ENCODE measurements at places on chromosomes 1 and 21.

- DNase-seq, result no peak
Observed at GRCh38 chr1:67664048-67664447, 21.0 kb upstream of the GADD45A start.

- DNase-seq, result no peak
Observed at GRCh38 chr21:15430577-15430976, 299.2 kb upstream of the USP25 start.

GRCh38 chr1:26378088-26378878 is 5.7 kb upstream of the ZNF683 start:
- no peak for DNase-seq

DNA sequence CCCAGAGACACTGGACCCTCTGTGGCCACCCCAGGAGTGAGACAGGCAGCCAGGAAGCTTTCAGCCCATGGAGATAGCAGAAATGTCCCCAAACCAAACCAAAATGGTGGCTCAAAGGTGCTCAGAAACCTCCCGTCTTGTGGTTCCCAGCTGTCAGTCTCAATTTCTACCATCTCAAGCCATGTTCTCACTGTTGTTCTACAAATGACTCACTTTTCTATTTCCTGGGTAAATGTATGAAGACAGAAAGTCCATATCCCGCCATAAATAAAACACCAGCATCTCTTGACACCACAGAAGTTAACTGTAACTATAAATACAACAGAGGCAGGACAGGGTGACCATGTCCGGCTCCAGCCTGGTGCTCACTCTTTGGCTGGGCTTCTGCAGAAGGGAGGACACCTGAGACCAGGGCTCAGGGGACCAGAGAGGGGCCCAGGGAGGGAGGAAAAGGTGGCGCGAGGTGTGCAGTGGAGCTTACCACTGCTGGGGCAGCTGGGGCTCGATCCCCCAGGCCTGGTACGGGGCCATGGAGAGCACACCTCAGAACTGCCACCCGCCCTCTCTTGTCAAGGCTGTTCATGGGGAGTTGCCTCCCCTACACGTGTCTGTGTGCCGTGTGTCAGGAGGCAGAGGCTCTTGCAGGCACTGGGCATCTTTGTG is 43.6 kb downstream of the EPHB2 start:
- DNase-seq, result no peak

DNA sequence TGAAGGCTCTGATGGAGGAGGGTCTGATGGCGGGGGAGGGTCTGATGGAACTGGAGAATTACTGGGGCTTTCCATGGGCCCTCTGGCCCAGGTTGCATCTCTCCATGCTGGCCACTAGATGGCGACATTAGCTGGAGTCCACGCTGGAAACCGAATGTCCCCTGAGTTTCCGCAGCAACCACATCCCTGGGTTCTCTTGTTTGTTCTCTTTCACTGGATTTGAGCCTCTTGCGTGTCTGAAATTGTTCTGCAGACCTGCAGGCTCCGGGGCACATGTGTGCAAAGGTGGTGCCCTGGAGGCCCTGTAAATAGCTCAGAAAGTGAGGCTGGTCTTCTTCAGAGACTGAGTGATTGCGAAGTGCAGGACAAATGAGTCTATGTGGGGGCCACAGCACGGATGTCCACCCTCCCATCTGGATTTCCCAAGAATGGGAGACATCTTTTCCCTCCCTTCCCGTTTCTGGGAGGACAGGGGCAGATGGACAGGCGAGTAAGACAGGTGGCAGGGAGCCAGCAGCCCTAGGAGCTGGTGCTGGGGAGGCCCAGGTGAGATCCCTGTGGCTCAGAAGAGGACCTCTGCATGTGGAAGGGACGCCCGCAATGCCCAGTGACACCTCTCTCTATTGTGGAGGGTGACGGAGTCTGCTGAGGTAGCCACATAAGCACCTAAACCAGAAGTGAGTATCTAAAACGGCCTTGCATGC is 73.2 kb upstream of the ABCG1 start:
- DNase-seq, result peak; percentile 45

DNA sequence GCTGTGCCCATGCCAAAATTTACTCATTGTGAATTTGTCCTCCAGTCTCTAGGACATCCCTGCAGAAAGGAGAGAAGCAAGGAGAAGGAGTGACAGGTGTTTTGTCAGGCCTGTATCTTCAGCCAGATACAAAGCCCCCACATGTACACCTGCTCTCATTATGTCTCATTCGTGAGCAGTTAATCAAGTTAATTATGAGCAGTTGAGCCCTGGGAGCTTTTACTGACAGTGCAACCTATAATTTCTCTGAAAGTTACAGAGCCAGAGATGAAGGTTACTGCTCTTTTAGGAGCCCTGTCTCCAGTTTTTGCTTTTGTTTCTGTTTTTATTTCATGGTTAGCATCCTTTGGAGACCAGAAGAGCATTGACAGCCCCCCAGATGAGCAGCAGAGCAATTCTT is 5.0 kb upstream of the ILDR2 start:
- no peak for DNase-seq

GRCh38 chr1:237583756-237584155 is 307.0 kb downstream of the ZP4 start:
- DNase-seq, result no peak

- no peak for DNase-seq
Observed at GRCh38 chr1:51444096-51444495, 75.0 kb downstream of the EPS15 start.

DNA sequence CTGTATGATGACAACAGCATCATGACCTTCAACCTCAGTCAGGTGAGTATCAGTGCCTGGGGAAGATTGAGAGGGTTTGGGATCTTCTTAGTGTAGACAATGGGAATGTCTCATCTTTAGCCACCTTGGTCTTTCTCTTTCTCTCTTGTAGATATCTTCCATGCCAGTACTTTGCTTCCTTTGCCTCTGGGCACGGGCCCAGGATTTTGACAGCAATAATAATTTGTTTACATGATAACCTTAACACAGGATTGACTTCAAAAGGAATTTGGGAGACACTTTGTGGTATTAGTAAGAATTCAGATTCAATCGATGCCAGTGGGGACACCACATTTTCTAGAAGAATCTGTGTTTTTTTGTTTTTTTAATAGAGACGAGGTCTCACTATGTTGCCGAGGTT is 12.1 kb upstream of the PIGV start:
- DNase-seq, result no peak

DNA sequence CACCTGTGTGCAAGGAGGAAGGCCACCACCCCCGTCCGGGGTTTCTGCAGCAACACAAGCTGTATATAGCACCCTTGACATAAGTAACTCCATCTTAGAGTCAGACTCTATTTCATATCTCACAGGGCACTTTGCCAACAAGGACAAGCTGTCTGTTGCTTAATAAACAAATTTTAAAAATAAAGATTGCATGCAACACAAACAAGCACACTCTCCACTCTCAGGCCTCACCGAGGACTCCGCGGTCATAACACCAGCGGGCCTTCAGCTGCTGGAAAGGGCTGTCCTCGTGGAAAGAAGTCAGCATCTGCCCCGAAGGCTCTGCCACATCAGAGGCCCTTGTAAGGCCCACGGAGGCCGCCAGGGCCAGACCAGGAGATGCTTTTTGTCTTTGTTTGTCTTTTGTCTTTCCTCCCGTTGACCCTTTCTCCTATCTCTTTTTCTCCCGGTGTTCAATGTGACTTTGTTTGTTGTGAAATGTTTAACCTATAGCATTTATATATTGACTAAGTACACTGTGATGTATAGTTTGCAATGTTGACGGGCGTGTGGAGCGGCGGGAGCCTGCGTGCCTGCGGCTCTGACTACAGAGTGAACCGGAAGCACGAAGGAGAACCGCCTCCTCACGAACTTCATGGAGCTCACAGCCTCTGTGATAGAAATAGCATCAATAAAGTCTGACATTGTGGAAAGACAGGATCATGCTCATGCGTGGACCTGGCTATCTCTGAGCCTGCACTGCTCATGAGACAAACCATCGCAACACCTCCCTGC is 24.1 kb downstream of the MEGF6 start:
- DNase-seq, result no peak

DNA sequence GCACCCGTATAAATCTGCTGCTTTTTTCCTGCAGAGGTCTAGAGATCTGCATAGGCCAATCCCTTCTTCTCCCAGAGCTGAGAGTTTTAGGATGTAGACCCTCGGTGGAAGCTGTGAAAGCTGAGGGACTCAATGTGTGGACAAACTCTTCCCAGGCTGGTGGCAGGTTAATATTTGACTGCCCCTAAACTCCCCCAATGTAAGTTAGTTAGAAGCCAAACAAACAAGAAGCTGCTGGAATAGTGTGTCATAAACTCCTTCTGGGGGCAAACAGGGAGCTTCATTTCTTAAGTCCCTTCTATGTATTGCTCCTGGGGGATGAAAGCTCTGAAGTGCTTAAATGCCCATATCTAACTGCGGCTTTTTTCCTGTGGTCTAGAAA is 72.3 kb downstream of the SCMH1 start:
- no peak for DNase-seq

DNA sequence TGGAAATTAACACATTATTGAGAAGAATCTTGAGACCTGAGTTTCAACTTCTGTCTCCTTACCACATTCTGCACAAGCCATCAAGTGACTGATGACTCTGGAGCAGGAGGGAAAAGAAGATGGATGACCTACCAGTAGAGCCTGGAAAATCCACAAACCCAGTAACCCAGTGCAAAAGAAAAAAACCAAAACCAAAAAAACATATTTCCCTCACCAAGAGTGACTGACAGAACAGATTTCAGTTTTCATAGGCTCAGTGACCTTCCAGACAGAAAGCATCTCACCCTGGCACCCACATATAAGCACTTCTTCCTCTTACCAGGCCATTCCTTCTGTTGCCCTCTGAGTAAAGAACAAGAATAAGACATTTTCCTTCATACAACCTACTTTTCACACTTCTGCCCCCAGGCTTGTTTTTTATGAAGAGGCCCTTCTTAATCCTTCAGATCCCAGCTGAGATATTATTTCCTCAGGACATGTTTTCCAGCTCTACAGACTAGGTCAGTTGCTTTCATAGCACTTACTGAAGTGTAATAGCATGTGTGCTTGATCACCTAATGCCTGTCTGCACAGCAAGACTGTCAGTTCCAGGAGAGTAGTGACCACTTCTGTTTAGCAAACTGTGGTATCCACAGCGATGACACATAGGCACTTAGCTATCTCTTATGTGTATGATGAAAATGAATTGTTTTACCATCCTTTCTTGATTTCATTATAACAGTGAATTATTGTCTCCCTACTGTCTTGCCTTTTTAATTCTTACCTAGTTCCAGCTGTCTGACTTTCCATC is 4.0 kb downstream of the TSACC start:
- no peak for DNase-seq

DNA sequence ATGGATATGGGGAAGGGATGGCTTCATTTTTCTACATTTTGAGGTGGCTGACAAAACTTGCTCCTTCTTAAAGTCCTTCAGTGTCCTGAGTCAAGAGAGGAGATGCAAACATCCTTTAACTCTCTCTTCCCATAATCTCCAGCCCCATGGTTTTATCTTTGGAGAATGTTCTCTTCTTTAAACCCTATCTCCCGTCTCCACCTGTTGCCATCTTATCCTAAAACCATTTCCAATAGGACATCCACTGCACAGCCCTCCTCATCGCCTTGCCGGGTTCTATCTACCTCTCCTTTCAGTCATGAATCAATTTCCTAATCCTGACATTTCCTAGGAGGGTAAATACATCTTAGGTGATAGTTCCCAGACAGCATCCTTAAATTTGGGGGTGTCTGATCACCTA is 44.2 kb upstream of the KCNE2 start:
- no peak for DNase-seq

GRCh38 chr1:94947437-94947836 is 20.5 kb upstream of the CNN3 start:
- no peak for DNase-seq

DNA sequence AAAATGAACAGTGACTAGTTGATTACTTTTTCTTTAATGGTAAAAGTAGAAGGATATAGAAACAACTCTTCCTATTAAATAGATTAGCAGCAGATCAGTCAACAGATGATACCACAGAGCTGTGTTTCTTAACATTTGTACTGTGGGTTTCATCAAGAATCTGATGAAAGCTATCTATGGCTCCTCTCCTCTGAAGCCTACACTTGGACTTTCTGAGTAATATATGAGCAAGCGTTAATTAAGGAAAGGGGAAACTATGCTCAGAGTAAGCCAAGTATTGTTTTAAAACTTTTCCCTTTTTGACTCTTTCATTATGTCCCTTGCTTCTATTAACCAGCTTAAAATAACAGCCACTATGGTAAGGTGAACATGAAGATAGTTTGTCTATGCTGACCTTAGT is 10.8 kb downstream of the ARID4B start:
- DNase-seq, result no peak
